ENCODE measurements at places on chromosomes 3 and 15. TPM values are rescaled to one million over a fixed set of nuclear protein-coding genes. Genes with fewer than 3 reads are reported as not detected.

The CPA3 gene
- total RNA-seq: 2.0 TPM

DNA sequence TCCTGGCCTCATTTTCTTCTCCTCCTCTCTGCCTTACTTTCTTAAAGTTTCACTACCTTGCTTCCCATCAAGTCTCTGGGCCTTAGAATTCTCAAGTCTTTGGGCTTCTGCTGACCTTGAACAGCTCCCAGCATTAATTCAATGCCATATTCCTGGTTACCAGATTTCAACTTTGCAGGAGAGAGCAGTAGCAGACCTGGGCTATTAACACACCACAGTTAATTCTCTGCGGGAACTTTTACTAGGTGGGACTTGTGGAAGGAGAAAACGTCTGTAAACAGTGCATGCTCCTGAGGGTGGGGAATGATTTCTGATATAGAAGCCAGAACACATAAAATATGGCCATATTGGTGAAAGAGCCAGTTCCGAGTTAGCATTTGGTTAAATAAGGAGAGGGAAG is 214.6 kb downstream of the MEIS2 start:
- DNase-seq: no peak

DNA sequence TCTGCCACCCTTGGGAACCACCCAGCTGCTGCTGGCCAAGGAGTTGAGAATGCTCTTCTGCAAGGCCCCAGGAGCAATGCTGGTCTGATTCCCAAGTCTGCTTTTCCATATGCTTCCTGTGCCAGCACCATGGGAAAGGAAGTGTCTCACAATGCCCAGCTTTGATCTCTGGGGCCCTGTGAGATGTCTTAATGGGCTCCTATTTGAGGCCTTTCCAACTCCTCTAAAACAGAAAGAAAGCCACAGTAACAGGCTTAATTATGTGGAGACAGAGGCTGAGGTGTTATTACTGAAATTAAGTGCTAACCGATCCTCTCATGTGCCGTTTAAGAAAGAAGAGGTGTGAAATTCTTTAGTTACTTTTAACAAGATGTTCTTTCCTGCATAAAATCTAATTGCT is 4.5 kb downstream of the EOGT start:
- no peak for DNase-seq

GRCh38 chr3:46393011-46393410 is 13.9 kb downstream of the CCR5AS start:
- no peak for DNase-seq

DNA sequence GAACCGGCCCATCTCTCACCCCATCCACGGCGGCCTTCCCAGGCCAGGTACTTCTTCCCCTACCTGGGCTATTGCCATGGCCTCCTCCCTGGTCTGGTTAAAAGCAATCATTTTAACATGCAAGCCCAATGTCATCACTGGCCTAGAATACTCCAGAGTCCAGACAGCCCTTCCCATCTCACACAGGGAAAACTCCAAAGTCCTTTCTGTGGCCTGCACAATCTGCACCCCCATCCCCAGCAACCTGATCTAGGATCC is 45.8 kb upstream of the SLCO2A1 start:
- DNase-seq: peak; percentile 3

DNA sequence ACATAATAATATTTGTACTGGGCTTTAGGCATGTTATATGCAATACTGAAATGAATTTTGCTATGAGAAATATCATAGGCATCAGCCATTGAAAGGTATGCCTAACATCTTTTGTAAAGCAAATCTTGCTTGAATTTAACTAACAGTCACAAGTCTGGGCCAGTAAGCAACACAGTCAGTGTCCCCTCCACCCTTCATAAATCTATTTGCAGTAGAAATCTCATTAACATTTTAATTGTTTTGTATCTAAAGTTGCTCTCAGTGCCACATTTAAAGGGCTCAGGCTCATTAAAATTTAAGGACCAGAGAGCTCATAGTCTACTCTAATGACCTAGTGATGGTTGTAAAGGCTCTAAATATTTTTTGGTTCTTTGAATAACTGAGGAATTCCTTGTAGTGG is 167.2 kb upstream of the GOLIM4 start:
- DNase-seq: no peak

DNA sequence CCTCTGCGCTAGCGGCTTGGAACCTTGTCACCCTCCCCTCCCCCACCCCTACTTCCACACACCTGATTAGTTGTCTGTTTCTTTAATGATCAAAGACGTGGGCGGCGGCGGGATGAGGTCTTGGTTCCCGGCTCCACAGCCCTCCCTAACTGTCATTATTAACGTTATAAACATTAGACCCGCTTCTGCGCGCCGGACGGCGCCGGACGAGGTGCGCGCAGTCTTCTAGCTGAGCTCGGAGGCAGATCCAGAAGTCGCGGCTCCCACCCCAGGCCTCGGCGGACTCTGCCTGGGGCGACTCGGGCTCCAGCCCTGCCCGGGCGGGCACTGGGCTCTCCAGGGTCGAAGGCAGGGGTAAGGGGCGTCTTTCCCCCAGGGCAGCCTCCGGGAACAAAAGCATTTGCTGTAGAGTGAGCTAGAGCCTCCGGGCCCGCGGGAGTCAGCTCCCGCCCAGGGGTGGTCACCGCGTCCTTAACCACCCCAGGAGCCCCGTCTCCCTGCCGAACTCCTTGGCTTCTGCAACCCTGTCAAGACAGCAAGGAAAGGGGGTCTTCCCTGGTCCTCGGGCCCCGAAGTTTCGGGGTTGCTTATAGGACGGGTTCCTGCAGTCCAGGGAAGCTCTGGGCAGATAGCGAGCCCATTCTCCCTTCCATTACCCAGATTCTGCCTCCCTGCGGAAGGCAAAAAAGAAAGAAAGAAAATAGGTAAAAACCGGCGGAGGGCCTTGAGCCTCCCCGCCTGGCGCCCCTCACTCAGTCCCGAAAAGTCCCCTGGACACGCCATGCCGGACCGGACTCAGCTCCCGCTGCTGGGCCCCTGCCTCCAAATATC is 2.2 kb upstream of the ISLR2 start:
- DNase-seq: no peak

DNA sequence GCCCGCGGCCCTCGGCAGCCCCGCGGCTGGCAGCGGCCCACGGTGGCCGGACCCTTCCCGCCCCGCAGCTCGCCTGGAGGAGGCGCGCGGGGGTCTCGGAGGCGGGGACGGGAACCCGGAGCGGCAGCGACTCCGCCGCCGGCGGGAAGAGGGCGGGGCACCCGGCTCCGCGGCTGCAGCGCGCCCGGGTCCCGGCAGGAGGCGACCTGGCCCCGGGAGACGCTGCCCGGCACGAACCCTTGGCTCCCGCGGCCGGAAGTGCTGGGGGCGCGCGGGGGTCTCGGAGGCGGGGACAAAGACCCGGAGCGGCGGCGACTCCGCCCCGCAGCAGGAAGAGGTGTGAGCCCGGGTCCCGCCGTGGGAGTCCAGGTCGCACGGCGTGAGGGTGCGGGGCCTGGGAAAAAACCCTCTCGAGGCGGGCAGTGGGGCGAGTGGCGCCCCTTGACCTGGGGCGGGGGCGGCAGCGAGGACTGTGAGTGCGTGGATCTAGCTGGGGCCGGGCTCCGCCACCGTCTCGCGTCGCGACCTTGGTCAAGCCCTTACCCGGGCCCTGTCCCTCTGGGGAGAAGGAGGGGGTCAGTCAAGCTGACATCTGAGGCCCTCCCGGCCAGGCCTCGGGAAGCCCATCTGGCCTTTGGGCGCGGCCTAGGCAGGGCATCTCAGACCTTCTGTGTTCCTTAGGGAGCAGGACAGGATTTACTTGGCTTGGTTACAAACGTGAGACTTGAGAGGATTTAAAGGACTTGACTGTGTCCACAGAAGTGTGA is at the start of gene CIB2:
Gene CIB2, minus strand, starts transcription at position 151 of the 767 bp plus-strand sequence. CDS start 230 bp downstream, outside the sequence.
- DNase-seq: no peak

- no peak for DNase-seq
Observed at GRCh38 chr15:61057376-61057775, 171.7 kb downstream of the RORA start.

DNA sequence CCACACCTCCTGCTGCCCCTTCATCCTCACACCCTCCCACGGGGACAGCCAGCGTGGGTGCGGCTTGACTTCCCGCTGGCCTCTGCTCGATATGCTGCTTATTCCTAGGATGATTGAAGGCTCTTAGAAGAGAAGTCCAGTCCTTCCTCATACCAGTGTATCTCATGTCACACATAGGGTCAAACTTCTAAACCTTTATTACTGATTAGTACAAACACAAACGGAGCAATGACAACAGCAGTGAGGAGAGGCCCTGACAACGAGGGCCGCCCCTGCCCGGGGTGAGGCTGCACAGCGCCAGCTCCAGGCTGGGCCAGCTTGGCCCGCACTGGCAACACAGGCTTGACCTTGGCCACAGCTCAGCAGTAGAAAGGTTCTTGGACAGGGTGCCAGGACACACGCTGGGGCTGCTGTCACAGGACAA is 3.7 kb downstream of the CIB1 start:
- no peak for DNase-seq

The ZNF660 gene
- 0.45 TPM for total RNA-seq

DNA sequence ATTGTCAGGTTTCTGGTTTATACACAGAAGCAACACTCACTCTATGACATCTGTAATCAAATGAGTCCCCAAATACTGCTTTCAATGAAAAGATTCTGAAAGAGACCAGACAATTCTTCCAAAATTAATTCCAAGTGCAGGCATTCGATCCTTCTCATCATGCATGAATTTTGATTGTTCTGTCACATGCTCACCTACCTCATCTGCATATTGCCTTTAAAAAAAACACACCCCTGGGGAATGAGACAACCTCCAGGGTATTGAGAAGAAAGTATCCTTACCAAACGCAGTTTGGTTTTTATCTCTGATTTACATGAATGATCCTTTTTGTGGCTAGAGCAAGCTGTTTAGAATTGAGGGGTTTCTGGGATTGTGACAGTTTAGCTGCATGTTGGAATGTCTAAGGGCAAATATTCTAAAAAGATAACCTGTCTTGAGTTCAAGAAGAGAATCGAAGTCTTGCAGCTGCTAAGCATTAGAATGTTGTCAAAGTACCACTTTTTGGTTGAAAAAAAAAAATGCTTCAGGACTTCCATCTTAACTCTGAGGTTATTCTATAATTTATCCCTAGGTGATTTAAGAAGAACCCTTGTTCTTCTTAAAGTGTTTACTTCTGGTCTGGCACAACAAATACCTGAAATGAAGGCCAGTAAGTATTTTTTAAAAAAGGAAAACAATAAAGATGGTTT is 653.1 kb downstream of the RBMS3 start:
- DNase-seq: no peak

DNA sequence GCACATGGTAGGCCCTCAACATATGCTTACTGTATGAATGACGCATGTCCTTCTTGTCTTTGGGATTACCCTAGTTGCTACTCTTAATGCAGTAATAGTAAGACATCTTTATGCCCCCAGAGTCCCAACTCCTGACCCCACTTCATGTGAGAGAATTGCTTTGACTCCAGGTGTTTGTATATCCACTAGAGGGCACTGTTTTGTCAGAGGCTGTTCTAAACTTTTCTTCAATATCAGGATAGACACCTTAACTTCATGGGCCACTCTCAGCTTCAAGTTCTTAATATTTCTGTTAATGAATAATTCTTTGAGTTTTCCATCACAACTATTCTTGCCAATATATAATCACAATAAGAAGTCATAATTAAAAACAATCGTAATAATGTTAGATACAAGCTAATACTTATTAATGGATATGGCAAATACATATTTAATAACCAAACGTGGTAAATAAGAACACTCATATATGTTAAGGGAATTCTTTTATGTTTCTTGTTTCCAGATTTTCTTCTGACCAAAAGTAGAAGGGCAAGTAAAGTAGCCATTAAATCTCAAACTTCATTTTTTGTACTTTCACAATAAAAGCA is 337.2 kb upstream of the DNAJC19 start:
- no peak for DNase-seq

- no peak for DNase-seq
Observed at GRCh38 chr3:54066253-54066652, 56.1 kb upstream of the CACNA2D3 start.

DNA sequence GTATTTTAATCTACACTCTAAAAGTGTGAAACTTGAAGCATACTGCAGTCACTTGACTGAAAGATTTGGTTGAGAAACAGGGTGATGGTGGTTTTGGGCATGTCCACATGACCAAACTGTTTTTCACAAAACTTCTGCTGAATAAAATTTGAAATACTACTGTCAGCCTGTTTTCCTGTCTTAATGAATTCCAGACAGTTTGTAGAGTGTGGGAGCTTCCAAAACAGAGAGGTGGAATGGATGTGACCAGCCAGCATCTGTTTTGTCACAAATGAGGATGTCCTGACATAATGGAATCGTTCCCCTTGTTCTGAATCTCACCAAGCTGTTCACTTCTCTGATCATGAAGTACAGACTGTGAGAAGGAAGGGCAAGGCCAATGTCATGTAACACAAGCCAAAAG is 11.8 kb downstream of the MITF start:
- DNase-seq: no peak

- no peak for DNase-seq
Observed at GRCh38 chr15:73232776-73233175, 136.0 kb downstream of the HCN4 start.

DNA sequence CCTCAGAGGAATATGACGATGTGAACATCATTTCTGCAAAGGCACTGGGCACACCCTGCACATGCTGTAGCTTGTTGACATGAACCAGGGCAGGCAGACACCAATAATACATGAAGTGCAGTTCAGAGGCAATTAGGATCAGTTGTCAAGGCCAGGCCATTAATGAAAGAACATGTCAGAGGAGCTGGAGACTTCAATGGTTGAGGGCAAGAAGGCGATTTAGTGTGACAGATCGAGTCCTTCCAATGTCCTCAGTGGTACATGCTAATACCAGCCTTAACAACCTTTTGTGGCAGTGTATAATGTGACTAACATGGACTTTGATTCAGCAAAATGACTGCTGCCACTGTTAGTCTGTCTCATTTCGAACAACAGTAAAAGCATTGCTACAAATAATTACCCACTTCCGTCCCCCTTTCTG is 205.2 kb upstream of the NANOGP8 start:
- DNase-seq: no peak

The LEKR1 gene
- 2.5 TPM for total RNA-seq

DNA sequence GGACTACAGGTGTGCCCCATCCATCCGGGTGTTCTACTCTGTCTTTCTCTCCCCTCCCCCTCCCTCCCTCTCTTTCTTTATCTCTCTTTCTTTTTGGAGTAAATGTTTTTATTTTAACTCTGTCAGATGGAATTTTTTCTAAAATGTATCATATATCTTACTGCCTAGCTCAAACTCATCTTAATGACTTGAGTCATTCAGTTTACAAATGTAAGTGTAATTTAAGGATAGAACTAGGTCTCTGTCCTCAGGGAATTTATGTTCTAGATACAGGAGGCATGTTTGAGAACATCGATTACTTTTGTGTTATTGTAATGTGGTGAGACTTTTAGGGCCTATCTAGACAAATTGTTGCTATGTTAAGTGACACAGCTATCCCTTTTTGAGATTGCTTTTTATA is 3.5 kb downstream of the TBC1D23 start:
- no peak for DNase-seq

- DNase-seq: no peak
Observed at GRCh38 chr15:48029642-48030041, 91.1 kb upstream of the SLC24A5 start.

- DNase-seq: no peak
Observed at GRCh38 chr3:170179432-170179831, 2.1 kb downstream of the PHC3 start.

DNA sequence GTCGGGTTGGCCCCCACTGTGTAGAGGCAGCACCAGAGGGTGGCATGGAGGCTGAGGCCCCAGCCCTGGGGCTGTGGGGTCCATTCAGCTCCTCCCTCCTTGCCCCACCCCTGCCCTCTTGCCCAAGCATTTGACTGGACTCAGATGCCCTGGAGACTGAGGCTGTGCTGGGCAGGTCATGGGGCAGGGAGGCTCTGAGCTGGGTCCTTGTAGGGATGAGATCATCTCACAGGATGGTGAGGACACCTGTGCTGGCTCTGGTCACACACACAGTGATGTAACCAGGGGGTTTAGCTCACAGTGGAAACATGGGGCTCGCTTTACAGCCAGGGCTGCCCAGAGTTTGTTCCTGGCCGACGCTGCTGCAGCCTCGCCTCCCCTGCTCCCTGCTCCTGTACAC is 17.8 kb downstream of the ALPK3 start:
- DNase-seq: peak; percentile 53
